ENCODE measurements at places on chromosomes 1 and 21. TPM values are rescaled to one million over a fixed set of nuclear protein-coding genes. Genes with fewer than 3 reads are reported as not detected.

MEF2D gene
- 26.4 TPM for total RNA-seq

GIPC2 gene
- 0.07 TPM for total RNA-seq

C4BPA gene
- total RNA-seq: 0.99 TPM

COL8A2 gene
- 0.09 TPM for total RNA-seq

OXCT2 gene
- 0.55 TPM for total RNA-seq

ARHGAP29 gene
- 10.3 TPM for total RNA-seq

NRAS gene
- total RNA-seq: 28.8 TPM

SV2A gene
- 0.09 TPM for total RNA-seq

RYR2 gene
- 0.10 TPM for total RNA-seq

TMEM125 gene
- total RNA-seq: not detected

DMRTA2 gene
- 0.13 TPM for total RNA-seq

SRSF4 gene
- total RNA-seq: 45.1 TPM

CR1L gene
- not detected for total RNA-seq

Data from A549 treated with Hydrocortisone at 1 μM for 4 hours (cell line).